Stimulated activated CD4-positive, alpha-beta T cell treated with anti-CD3 and anti-CD28 coated beads, TNF-alpha, amount 100 ng/mL, for 1 hour (primary cell): ENCODE measurements at places on chromosomes 2 and 18.

GRCh38 chr2:108981846-108982245 lies 7.2 kb downstream of the EDAR start:
- no peak for DNase-seq

GRCh38 chr18:7601936-7602335 lies 34.8 kb downstream of the PTPRM start:
- no peak for DNase-seq

GRCh38 chr18:76847916-76848315 lies 25.6 kb downstream of the ZNF236 start:
- no peak for DNase-seq

DNA sequence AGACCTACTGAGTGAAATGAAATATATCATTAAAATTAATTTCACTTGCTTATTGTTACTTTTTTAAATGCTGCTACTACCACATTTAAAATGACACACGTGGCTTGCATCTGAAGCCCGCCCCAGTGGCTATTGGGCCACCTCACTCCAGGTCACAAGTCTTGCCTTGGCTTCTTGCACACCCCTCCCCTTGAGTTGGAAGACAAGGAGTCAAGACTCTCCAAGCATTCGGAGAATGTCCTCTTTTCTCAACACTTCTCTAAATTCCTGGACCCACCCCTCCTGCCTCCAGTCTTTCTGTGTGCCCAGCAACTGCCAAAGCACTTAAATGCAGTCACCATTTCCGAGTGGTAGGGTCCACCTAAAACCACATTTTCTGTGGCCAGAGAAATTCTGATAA lies 73.4 kb downstream of the ZBTB7C start:
- no peak for DNase-seq

GRCh38 chr18:712401-713134 lies at the start of gene ENOSF1:
TSS of gene ENOSF1 (minus strand) at chr18:712630. CDS start at chr18:712587, 43 bp downstream.
- peak; percentile 60 for DNase-seq

- DNase-seq = no peak
These were observed 48.7 kb upstream of the CD226 start for GRCh38 chr18:69996417-69996816.

GRCh38 chr2:71071681-71072398 lies 3.4 kb downstream of the NAGK start:
- DNase-seq = no peak

GRCh38 chr18:8536231-8536630 lies 73.0 kb upstream of the RAB12 start:
- no peak for DNase-seq

GRCh38 chr2:148989882-148990493 lies 48.5 kb upstream of the LYPD6B start:
- DNase-seq = no peak

- DNase-seq = no peak
These were observed 8.7 kb upstream of the B3GNT2 start for GRCh38 chr2:62187246-62187645.

- peak; percentile 54 for DNase-seq
These were observed 757 bp upstream of the MTCL1 start for GRCh38 chr18:8704361-8705237.

GRCh38 chr2:208017721-208018120 lies 7.6 kb downstream of the PLEKHM3 start:
- DNase-seq = no peak

DNA sequence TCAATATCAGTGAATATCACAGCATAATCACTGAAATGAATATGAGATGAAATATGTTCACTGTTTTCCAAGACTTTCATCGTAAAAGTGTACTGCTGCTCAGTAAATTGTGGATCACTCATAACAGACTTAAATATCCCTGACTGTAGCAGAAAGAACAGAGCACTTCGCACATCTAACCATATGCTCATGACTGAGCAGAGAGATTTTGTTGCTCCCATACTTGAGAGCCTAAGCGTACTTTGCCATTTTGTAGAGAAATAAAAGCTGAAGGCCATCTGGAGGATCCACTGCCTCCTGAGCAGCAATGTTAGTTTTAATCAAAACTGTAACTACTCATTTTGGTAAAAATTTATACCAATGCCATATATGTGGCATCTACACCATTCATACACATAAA lies 243.5 kb downstream of the STK39 start:
- no peak for DNase-seq

- no peak for DNase-seq
These were observed 27.9 kb downstream of the REV1 start for GRCh38 chr2:99461828-99462483.

- DNase-seq = no peak
These were observed 156.8 kb upstream of the TTC39C start for GRCh38 chr18:23857756-23858155.

DNA sequence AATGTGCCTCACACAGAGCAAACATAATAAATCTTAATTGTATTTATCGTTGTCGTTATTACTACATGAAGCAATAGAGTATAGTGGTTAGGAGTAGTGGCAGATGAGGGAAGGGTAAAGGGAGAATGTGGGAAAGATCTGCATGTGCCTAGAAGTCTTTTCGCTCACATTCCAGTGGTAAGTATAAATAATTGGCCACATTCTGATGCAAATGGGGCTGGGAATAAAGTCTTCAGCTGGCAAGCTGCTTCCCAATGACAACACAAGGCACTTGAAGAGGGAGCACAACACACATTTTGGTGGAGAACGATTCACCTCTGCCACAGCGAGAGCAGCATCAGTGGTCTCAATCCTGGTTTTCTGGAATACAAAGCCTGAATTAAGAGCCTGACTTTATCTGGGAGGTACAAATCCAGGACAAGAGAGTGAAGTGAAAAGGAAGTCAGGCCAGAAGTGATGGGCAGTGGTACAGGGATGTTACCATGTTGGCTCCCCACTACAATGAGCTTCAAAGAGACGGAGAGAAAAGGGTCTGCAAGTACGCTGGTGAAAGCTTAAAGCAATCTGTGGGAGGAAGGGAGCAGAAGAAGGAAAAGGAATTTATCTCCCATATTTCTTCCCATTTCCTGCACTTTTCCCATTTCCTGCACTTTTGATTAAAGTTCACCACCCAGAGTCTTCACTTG lies 112.3 kb downstream of the ARHGAP15 start:
- DNase-seq = no peak

DNA sequence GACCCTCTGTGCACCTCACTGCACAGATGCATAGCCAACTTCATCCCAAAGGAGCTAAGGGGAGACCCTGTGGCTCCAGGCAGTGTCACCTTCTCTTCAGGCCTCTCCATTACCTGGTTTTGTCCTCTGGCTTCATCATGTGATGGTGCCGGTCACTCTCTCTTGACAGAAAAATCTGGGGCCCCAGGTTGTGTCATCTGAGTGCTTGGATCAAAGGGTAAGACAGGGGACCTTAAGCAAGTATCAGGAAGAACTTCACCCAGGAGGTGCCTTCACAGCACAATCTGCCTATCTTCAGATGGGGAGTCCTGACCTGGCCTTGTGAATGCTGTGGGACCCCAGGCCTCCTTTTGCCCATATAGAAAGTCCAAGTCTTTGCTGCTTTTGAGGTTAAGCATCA lies 104.4 kb downstream of the POLR1A start:
- no peak for DNase-seq

DNA sequence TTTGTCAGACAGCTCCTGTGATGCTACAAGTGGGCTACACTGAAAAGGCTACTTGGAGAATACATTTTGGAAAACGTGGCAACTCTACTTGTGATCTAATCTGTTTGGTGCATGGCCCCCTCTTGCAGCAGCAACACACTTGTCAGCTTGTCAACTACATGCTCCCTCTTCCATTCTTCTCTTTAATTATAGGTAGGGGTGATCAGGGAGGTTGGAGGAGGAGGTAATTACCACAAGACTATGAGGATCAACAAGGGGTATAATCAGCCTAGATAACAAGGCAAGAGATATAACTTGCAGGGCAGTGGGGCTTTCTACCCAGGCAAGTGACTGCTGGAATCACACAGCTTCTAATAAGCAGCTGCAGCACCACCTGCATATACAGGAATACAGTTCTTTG lies 104.9 kb downstream of the ACVR1 start:
- DNase-seq = no peak

GRCh38 chr2:230423851-230424458 lies 8.0 kb downstream of the SP100 start:
- no peak for DNase-seq

DNA sequence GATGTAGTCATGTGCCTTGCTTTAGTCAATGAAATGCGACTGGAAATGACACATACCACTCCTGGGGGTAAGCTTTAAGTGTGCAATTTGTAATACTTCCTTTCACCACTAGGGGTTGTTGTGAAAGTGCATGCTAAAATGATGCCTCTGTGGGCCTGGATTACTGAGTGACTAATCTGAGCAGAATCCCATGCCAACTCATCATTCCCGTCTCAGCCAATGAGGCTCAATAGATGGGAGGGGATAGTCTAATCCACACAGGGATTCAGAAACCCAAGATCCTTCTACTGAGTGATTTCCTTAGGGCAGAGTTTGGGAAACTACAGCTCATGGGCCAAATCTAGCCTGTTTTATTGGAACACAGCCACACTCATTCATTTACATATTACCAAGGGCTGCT lies 54.0 kb downstream of the HRH4 start:
- no peak for DNase-seq

- no peak for DNase-seq
These were observed 23.0 kb downstream of the ERMN start for GRCh38 chr2:157302492-157303099.

DNA sequence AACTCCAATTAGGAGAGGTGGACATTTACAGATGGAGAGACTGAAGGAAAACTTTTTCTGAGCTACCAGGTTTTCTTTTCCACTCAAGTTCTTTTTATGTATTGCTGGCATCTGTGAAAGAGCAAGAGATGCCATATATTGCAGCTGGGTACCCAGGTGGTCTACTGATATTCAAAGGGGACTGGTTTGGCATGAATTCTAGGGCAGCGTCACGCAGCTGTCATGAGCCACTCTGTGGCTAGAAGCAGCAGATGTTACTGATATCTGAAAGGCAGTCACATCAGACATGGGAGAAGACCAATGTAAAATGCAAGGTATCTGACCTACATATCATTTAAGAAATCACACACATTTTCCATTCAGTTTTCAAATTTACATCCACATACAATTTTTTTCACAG lies 408.8 kb downstream of the GALNT13 start:
- no peak for DNase-seq

DNA sequence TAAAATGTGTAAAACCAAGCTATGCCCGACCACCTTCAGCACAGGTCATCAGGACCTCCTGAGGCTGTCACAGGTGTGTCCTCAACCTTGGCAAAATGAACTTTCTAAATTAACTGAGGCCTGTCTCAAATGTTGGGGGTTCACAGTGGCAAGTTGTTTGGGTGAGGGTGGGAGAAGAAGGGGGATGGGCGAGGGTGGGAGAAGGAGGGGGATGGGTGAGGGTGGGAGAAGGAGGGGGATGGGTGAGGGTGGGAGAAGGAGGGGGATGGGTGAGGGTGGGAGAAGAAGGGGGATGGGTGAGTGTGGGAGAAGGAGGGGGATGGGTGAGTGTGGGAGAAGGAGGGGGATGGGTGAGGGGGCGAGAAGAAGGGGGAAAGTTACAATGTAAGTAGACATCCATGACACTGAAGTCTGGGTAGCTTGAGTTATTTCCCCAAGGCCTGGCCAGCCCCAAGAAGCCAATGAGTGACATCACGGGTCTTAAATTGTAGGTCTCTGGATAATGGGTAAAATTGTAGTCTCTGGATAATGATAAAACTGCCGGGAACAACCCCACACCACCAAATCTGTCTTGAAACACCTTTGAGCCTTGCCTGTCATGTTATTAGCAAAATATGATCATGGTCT lies 56.3 kb downstream of the TIMM21 start:
- no peak for DNase-seq

DNA sequence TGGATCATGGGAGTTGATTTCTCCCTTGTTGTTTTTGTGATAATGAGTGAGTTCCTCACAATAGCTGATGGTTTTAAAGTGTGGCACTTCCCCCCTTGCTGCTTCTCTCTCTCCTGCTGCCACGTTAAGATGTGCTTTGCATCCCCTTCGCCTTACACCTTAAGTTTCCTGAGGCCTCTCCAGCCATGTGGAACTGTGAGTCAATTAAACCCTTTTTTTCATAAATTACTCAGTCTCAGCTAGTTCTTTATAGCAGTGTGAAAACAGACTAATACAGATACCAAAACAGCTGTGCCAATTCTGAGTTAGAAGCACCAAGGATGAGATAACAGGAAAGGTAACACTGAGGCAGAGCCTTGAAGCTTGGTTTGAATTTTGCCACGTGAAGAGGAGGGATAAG lies 44.7 kb downstream of the ITSN2 start:
- DNase-seq = no peak

DNA sequence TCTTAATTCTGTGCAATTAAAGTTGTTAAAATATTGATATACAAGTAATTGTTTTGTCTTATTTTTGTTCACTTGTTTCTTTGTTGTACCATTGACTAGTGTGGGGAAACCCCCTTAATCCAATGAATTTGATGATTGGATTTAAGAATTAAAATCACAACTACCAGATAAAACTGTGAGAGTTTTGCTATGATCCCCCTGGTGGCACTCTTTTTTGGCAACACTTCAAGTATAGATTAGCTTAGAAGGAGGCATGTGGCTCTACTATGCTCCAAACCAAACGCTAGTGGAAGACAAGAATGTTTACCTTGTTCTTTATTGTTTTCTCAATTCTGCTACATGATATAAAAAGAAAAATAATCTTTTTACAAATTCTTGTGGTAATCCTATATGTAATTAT lies 477.8 kb upstream of the ETAA1 start:
- no peak for DNase-seq

- DNase-seq = no peak
These were observed 445.8 kb upstream of the RGPD4 start for GRCh38 chr2:107380912-107381311.

DNA sequence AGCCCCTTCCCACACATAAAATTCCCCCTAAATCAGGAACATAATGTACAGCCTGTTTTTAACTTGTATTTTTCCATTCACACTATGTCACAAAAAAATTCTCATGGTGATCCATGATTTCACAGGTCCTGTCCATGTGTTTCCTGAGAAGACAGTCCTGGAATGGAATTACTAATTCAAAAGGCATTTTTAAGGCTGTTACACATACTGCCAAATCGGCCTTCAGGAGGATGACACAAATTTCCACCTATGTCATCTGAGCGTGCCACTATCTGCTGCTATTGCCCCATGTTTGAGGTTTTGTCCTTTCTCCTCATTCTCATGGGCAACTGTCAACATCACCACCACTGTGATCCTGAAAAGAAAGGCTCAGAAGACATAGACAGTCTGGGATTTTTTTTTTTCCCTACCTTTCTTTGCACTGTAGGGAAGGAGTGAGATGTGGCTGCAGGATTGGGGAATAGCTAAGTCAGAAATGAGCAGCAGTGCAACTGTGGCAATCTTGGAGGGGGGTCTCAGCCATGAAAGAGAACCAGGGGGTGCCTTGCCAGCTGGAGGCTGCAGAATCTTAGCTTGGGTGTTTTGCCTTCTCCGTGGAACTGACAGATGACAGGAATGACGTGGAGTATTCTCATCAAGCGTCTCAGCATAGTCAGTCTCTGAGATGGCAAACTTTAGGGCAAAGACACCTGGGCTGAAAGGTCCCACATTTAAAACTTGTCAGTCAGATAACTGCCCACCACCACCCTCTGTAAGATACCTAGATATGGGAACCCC lies 73.4 kb downstream of the MARCHF4 start:
- DNase-seq = no peak

- no peak for DNase-seq
These were observed 572.3 kb downstream of the PLCL1 start for GRCh38 chr2:198376677-198377076.

- DNase-seq = no peak
These were observed 4.5 kb upstream of the IL18RAP start for GRCh38 chr2:102418421-102418961.

- DNase-seq = no peak
These were observed 165.9 kb upstream of the SETBP1 start for GRCh38 chr18:44514766-44515165.
